ENCODE measurements at places on chromosomes 1 and 21.
A peak's percentile ranks its signal among the peaks of the same experiment; 100 is the strongest.

DNA sequence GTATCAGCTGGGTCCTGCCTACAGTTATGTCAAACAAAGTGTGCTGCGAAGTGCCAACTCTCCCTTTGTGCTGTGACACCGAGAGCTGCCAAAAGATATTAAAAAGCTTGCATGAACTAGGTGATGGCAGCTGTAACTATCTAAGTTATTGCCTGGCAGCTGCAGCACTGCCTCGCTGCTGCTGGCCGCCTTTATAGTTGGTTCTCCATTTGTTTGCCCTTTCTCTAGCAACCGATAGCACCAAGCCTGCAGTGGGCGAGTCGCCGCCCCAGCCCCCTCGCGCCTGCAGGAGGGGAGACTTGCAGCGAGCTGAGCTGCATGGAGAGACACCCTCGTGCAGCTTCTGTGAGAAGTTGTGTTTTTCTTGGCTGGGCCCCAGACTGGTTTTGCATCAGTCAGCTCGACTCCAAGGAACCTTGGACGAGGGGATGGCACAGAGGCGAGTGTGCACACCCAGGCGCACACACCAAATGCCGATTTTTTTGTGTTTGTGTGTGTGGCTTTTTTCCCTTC is 330.6 kb downstream of the RPS6KC1 start:
- no peak overlapping the region for H3K4me3 ChIP-seq
- H3K4me1 ChIP-seq = peaks cover 3% of the 10 kb centered on the region
- no peaks in the 10 kb centered on the region for H3K36me3 ChIP-seq
- no peaks in the 10 kb centered on the region for H3K27me3 ChIP-seq

- no peak for DNase-seq
- no peaks in the 10 kb centered on the region for H3K4me1 ChIP-seq
- no peak overlapping the region for H3K27ac ChIP-seq
- no peak overlapping the region for H3K4me3 ChIP-seq
- H3K36me3 ChIP-seq = no peaks in the 10 kb centered on the region
Observed at GRCh38 chr1:29465755-29466154, 229.4 kb downstream of the PTPRU start.

GRCh38 chr1:227391879-227392278 is 73.6 kb upstream of the CDC42BPA start:
- H3K36me3 ChIP-seq = no peaks in the 10 kb centered on the region
- DNase-seq = no peak
- H3K4me3 ChIP-seq = no peak overlapping the region
- no peaks in the 10 kb centered on the region for H3K4me1 ChIP-seq
- H3K27me3 ChIP-seq = no peaks in the 10 kb centered on the region
- no peak overlapping the region for H3K27ac ChIP-seq

DNA sequence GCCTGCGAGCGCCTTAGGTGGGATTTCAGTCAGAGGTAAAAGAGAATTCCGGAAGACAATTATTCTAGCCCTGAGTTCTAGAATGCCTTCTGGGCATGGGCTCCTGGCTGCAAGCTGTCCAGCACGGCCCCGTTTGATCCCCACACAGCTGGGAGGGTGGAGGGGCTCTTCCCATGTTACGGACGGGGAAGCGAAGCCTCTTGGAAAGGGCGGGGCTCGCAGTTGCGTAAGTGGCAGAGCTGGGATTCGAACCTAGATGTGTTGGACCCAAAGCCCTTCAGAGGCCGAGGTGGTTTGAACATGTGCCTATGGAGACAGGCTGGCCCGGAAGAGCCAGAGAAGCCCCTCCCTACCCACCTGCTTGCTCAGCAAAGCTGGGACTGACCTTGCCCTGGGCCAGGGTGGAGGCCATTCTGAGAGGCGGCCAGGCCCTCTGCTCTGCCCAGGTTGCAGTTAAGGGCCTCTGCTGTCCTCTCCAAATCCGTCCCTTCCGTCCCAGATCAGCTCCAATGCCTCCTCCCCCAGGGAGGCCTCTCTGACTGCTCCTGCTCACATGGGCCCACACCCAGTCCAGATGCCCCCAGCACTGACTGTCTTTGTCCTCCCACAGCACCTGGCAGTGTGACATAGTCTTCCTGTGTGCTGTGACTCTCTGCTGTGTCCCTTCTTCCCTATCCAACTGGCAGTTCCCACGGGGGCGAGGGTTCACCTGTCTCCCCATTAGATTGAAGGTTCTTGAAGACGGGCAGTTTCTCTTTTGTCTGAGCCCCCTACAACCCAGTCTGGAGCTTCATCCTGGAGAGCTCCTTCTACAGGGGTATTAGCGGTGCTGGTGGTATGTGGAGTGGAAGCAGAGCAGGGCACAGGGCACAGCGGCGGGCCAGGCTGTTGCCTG is 1.2 kb upstream of the HSPB7 start:
- no peaks in the 10 kb centered on the region for H3K36me3 ChIP-seq
- H3K27ac ChIP-seq = peak overlapping the region; percentile 97
- no peaks in the 10 kb centered on the region for H3K27me3 ChIP-seq
- peak overlapping the region; percentile 53 for H3K4me3 ChIP-seq

DNA sequence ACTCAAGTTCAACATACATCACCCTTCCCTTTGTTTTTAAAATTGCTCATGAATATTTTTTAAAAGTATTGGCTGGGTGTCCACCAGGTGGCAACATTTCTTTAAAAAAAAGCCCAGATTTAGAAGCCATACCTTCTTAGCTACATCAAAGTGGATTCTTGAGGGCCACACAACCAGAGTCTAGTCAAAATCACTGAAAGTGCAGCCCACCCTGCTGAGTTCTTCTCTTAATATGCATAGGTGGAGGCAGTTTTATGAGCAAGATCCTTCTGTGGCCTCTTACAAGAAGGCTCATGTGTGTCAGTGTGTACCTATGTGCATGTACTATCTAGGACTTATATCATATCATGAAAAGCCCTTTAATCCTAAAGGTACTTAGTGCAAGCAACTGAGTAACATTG is 16.9 kb upstream of the GNG12 start:
- H3K36me3 ChIP-seq = no peaks in the 10 kb centered on the region
- no peaks in the 10 kb centered on the region for H3K27me3 ChIP-seq
- no peak overlapping the region for H3K27ac ChIP-seq
- DNase-seq = no peak
- H3K4me3 ChIP-seq = no peak overlapping the region
- peaks cover 8% of the 10 kb centered on the region for H3K4me1 ChIP-seq

DNA sequence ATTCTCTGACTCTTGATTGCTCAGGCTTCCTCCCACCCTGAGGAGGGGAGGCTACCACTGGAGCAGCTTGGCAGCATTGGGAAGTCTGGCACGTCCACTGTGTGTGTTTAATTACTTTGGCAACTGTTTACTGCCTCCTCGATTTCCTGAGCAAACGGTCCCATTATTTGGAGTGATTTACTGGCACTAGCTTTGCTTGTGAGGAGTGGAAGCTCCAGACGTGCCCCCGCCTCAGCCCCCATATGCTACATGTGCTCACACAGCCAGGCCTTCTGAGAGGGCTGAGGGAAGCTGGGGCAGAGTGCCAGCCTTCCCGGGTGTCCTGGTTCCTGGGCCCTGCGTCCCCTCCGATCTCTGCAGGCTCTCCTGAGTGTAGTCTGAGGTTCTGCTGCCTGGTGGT is 306.2 kb downstream of the PTPRU start:
- no peak overlapping the region for H3K4me3 ChIP-seq
- H3K4me1 ChIP-seq = no peaks in the 10 kb centered on the region
- peaks cover 2% of the 10 kb centered on the region for H3K27me3 ChIP-seq
- no peaks in the 10 kb centered on the region for H3K36me3 ChIP-seq

- no peak overlapping the region for H3K4me3 ChIP-seq
- no peaks in the 10 kb centered on the region for H3K4me1 ChIP-seq
- H3K27ac ChIP-seq = no peak overlapping the region
- no peaks in the 10 kb centered on the region for H3K27me3 ChIP-seq
Observed at GRCh38 chr1:222370081-222370912, 177.6 kb downstream of the HHIPL2 start.

- H3K4me3 ChIP-seq = no peak overlapping the region
- peaks cover 15% of the 10 kb centered on the region for H3K27me3 ChIP-seq
- H3K36me3 ChIP-seq = no peaks in the 10 kb centered on the region
- no peak overlapping the region for H3K27ac ChIP-seq
Observed at GRCh38 chr1:47590523-47591225, 152.8 kb downstream of the FOXD2 start.

DNA sequence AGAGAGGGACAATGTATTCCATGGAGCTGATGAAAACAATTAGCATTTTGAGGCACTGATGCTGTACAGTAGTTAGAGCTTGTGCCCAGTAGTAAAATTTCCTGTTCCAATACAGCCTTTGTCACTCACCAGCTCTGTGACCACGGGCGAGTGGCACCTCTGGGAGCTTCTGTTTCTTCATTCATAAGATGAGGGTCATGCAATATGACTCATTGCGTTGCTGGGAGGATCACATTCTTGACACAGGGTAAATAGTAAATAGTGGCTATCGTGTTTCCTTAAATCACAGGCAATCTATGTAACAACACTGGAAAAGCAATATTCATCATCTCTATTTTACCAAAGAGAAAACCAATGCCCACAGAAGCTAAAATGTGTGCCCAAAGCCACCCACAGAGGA is 4.5 kb upstream of the LRRC52 start:
- no peak overlapping the region for H3K4me3 ChIP-seq
- DNase-seq = peak; percentile 83
- no peaks in the 10 kb centered on the region for H3K27me3 ChIP-seq
- H3K4me1 ChIP-seq = peaks cover 34% of the 10 kb centered on the region

DNA sequence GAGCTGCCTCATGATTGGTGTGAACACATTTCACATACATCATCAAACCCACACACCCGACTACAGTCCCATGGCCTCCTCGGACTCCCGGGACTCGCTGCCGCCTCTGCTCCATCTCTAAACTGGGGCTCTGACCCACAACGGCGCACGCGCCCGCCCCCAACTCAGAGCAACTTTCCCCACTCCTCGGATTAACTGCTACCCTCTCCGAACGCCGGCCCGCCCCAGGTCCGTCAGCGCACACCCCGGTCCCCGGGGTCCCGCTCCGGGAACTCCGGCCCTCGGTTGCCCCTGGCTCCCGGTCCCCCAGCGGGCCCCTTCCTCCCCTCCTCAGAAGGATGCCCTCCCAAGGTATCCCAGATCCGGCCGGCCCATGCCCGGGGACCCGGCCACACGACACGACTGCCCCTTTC is 740 bp downstream of the DSTYK start:
- peaks cover 29% of the 10 kb centered on the region for H3K4me1 ChIP-seq
- H3K27ac ChIP-seq = peak overlapping the region; percentile 93
- H3K27me3 ChIP-seq = no peaks in the 10 kb centered on the region
- H3K36me3 ChIP-seq = no peaks in the 10 kb centered on the region

DNA sequence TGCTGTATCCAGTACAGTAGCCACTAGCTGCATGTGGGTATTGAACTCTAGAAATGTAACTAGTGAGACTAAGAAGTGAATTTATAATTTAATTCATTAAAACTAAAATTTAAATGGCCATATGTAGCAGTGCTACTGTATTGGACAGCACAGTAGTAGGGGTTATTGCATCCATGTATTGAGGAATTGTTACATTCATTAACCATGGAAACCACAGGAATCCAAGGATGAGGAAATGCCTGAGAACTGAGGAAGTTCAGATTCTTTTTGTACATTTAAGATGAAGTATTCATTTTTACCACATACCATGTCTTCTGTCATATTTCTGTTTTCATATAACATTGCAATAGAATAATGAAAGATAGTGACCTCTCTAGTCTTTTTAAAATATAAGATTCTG is 2.6 kb downstream of the MTF2 start:
- peaks cover 4% of the 10 kb centered on the region for H3K36me3 ChIP-seq
- DNase-seq = no peak
- no peaks in the 10 kb centered on the region for H3K27me3 ChIP-seq
- H3K4me3 ChIP-seq = no peak overlapping the region
- H3K27ac ChIP-seq = no peak overlapping the region
- peaks cover 23% of the 10 kb centered on the region for H3K4me1 ChIP-seq

GRCh38 chr1:233090746-233091494 is 140.5 kb downstream of the NTPCR start:
- no peaks in the 10 kb centered on the region for H3K27me3 ChIP-seq
- H3K27ac ChIP-seq = no peak overlapping the region
- DNase-seq = no peak
- H3K4me1 ChIP-seq = peaks cover 6% of the 10 kb centered on the region
- no peak overlapping the region for H3K4me3 ChIP-seq
- no peaks in the 10 kb centered on the region for H3K36me3 ChIP-seq

DNA sequence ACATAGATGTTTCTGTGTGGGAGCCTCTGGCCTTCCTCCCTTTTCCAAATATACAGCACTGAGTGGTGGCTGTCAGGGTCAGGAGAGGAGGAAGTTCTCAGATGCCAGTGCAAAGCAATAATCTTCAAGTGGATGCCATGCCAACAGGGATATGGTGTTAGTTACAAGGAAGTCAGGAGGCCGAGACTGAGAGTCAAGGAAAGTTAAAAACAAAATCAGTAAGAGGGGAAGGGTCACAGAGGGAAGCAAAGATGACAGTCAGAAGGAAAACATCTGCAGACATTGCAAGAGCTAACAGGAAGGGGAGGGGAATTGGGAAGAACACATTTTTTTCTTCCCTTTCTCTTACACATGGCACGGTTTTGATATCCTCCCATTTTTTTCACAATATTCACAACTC is 691.4 kb downstream of the ADGRL2 start:
- H3K36me3 ChIP-seq = no peaks in the 10 kb centered on the region
- H3K27ac ChIP-seq = no peak overlapping the region
- H3K4me1 ChIP-seq = no peaks in the 10 kb centered on the region
- H3K27me3 ChIP-seq = no peaks in the 10 kb centered on the region
- peak; percentile 11 for DNase-seq

All from gastrocnemius medialis (tissue), 4 donors.